HCT116 (cell line): ENCODE measurements at places on chromosomes 13 and 19. TPM values are rescaled to one million over a fixed set of nuclear protein-coding genes. Genes with fewer than 3 reads are reported as not detected.

Gene ZNF45
- 15.2 TPM for total RNA-seq

Gene SKA3
- total RNA-seq, result 43.3 TPM

Gene DMKN
- 246 TPM for total RNA-seq

Gene SIGLEC14
- not detected for total RNA-seq

Gene OR4F17
- total RNA-seq, result not detected

Gene TMEM145
- 7.2 TPM for total RNA-seq

Gene CYP2S1
- total RNA-seq, result 17.6 TPM
